Hepatocyte (in vitro differentiated cells): ENCODE measurements at places on chromosomes 12 and 14. TPM values are rescaled to one million over a fixed set of nuclear protein-coding genes. Genes with fewer than 3 reads are reported as not detected.

DNA sequence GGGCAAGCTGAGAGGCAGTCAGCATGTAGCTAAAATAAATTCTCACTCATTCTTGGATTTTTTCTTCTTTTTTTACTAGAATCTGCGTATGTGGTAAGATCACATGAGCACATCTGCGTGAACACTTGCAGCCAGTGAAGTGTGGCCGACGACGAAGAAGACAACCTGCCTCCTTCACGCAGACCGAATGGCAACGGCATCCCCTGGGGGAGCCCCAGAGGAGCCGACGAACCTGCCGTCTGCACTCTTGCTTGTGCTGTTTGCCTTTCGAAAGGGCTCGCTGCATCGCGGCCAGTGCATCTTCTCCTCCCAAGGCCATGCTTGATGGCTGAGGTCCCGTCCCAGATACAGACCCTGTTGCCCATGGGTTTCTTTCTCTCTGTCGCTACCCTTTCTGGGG, 113.8 kb downstream of the KCNK10 start:
- H3K36me3 ChIP-seq: no peaks in the 10 kb centered on the region
- no peak overlapping the region for H3K27ac ChIP-seq
- H3K4me3 ChIP-seq: no peak overlapping the region
- DNase-seq: no peak

Gene HSP90B1
- 1,226 and 1,309 TPM in 2 replicates for total RNA-seq

Gene AICDA
- 0.12 and 0.23 TPM in 2 replicates for total RNA-seq

DNA sequence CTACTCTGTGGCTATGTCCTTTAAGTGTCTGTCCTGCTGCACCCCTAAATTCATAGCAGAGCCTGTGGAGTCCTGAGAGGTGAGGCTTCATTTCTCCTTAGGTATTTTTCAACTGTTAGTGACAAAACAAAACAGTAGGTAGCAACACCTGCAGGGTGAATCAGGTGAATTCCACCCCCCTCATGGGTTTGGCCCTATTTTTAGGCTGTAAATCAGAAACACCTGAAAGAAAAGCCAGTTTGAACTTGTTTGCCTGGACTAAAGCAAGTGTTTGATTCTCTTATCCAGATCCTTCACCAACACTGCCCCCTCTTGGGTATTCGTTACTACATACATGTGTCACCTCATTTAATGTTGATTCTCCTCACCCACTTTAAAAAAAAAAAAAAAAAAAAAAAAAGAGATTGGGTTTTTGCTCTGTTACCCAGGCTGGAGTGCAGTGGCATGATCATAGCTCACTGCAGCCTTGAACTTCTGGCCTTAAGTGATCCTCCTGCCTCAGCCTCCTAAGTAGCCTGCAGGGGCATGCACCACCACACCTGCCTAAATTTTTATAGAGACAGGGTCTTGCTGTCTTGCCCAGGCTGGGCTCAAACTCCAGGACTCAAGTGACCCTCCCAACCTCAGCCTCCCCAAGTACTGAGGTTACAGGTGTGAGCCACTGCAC, 10.3 kb downstream of the TBPL2 start:
- peaks cover 7% of the 10 kb centered on the region for H3K4me1 ChIP-seq
- H3K36me3 ChIP-seq: no peaks in the 10 kb centered on the region
- no peak overlapping the region for H3K4me3 ChIP-seq
- no peak overlapping the region for H3K27ac ChIP-seq

- H3K36me3 ChIP-seq: no peaks in the 10 kb centered on the region
- no peaks in the 10 kb centered on the region for H3K4me1 ChIP-seq
- no peak overlapping the region for H3K27ac ChIP-seq
Observed at GRCh38 chr14:31252865-31253264, 45.3 kb upstream of the HECTD1 start.

Gene DEPDC4
- 1.3 and 4.8 TPM in 2 replicates for total RNA-seq

DNA sequence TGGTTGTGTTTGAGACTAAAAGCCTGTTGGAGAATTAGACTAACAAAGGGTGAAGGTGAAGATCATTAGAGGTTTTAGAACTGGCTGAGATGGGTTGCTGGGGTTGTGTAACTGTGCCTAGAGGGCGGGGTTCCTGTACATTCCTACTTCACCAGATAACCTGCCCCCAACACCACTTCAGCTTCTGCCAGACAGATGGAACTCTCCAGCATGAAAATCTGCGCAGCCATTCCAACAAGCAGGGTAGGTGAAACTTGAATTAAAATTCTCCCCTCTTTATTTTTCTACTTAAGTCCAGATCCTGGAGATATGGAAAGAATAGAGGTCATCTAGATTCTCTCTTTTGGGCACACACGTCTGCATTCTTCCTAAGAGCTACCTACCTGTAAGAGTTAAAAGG, 6.0 kb downstream of the FOXG1 start:
- H3K27me3 ChIP-seq: peaks cover 100% of the 10 kb centered on the region
- H3K27ac ChIP-seq: no peak overlapping the region
- H3K4me1 ChIP-seq: no peaks in the 10 kb centered on the region

DNA sequence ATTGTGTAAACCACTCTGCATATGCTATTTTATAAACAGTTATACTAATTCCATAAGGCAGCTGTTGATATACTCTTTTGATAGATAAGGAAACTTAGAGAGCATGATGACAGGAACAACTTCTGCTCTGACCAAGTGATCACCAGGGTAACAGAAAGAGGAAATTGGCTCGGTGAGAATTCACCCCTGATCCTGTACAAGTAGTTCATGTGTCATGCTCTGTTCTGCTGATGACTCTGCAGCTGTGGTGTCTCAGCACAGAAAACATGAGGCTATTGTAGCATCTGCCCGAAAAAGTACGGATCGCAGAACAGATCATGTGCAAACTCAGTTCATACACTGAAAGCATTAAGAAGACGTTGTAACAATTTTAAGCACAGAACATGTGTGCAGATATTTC, 345.0 kb downstream of the LRIG3 start:
- no peaks in the 10 kb centered on the region for H3K27me3 ChIP-seq
- H3K27ac ChIP-seq: no peak overlapping the region
- no peak overlapping the region for H3K4me3 ChIP-seq
- no peaks in the 10 kb centered on the region for H3K36me3 ChIP-seq
- no peaks in the 10 kb centered on the region for H3K4me1 ChIP-seq

DNA sequence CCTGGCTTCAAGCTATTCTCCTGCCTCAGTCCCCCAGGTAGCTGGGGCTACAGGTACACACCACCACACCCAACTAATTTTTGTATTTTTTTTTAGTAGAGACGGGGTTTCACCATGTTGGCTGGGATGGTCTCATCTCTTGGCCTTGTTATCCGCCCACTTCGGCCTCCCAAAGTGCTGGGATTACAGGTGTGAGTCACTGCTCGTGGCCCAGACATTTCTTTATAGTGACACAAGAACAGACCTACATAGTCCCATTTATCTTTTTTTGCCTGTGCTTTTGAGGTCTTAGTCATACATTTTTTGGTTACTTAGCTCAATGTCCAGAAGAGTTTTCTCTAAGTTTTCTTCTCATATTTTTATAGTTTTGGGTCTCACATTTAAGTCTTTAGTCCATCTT, 247.4 kb downstream of the SYT10 start:
- no peak for DNase-seq
- no peaks in the 10 kb centered on the region for H3K4me1 ChIP-seq
- no peaks in the 10 kb centered on the region for H3K36me3 ChIP-seq
- H3K27ac ChIP-seq: no peak overlapping the region
- no peaks in the 10 kb centered on the region for H3K27me3 ChIP-seq

- H3K36me3 ChIP-seq: no peaks in the 10 kb centered on the region
- peak within 1 kb of the TSS; percentile 88 for H3K27ac ChIP-seq
- H3K27me3 ChIP-seq: no peaks in the 10 kb centered on the region
- H3K4me3 ChIP-seq: peak within 1 kb of the TSS; percentile 86
Observed at GRCh38 chr14:70416725-70417349, at the start of gene SYNJ2BP. Gene SYNJ2BP (minus strand): TSS chr14:70417090. CDS start chr14:70416963, 127 bp downstream.

GRCh38 chr12:65419284-65420072, 141.0 kb downstream of the MSRB3 start:
- H3K27me3 ChIP-seq: no peaks in the 10 kb centered on the region
- DNase-seq: no peak
- H3K4me3 ChIP-seq: no peak overlapping the region
- no peak overlapping the region for H3K27ac ChIP-seq
- no peaks in the 10 kb centered on the region for H3K4me1 ChIP-seq
- no peaks in the 10 kb centered on the region for H3K36me3 ChIP-seq

GRCh38 chr12:105252901-105253300, 16.9 kb upstream of the APPL2 start:
- peaks cover 4% of the 10 kb centered on the region for H3K4me1 ChIP-seq
- no peaks in the 10 kb centered on the region for H3K36me3 ChIP-seq
- no peaks in the 10 kb centered on the region for H3K27me3 ChIP-seq
- no peak for DNase-seq
- H3K4me3 ChIP-seq: no peak overlapping the region
- H3K27ac ChIP-seq: no peak overlapping the region

DNA sequence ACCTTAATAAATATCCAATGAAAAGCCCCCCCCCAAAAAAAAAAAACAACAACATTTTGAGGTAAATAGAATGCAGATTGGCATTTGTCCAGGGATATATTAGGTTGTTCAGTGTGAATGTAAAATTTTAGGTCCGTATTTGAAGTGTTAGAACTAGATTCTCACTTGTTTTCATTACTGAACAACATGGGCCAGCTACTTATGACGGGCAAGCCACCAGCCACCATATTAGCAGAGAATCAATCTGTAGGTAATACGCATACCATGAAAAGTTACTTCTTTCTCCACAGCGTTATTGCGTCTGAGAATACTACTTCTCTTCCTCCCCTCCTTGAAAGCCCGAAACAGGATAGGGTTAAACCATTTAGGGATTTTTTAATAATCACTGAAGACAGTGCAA, 5.4 kb downstream of the FLRT2 start:
- H3K27ac ChIP-seq: peak overlapping the region; percentile 75
- no peak for DNase-seq
- H3K4me3 ChIP-seq: peak overlapping the region; percentile 71
- H3K4me1 ChIP-seq: no peaks in the 10 kb centered on the region

DNA sequence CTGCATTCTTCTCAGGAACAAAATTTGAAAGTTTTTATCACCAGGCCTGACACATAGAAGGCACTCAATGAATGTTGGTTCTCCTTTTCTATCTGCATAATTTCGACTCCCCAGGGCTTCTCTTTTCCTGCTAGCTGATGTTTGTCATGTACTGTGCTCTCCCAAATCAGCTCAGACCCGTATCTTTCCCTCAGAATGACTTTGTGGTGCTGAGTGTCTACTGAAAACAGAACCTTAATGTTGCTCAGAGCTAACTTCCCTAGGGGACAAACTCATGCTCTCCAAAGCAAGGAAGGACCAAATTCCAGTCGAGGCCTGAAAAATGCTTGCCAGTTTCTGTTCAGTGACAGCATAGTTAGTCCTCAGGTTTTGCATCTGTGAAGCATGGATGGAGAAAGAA, 1.9 kb downstream of the ARHGDIB start:
- no peak for DNase-seq
- H3K27ac ChIP-seq: no peak overlapping the region
- no peak overlapping the region for H3K4me3 ChIP-seq
- no peaks in the 10 kb centered on the region for H3K27me3 ChIP-seq
- no peaks in the 10 kb centered on the region for H3K36me3 ChIP-seq

Gene TAOK3
- total RNA-seq: 19.1 and 20.0 TPM in 2 replicates

Gene OR6C6
- total RNA-seq: not detected in 2 replicates

GRCh38 chr12:11162502-11162901, 8.5 kb upstream of the SMIM10L1 start:
- H3K36me3 ChIP-seq: no peaks in the 10 kb centered on the region
- no peak overlapping the region for H3K4me3 ChIP-seq
- no peaks in the 10 kb centered on the region for H3K27me3 ChIP-seq
- H3K4me1 ChIP-seq: no peaks in the 10 kb centered on the region

DNA sequence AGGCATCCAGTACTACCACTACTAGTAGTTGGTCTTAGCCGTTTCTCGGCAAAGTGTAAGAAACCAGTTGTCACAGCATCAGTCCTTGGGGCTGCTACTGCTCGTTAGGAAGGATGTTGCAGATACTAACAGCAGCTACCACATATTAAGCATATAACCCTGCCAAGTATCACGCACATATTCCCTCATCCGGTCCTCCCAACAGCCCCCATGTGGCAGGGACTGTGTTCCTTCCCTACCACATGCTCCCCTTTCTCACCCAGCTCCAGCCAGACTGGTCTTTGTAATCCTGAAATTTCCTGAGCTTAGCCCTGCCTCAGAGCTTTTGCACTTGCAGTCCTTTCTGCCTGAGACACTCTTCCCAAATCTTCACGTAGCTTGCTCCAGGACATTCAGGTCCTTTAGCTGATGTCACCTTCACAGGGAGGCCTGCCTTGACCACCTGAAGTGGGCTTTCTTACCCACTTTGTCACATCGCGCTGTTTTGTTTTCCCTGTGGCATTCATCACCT, 7.8 kb downstream of the ERP29 start:
- no peak for DNase-seq
- no peak overlapping the region for H3K4me3 ChIP-seq
- H3K36me3 ChIP-seq: peaks cover under 1% of the 10 kb centered on the region
- H3K27ac ChIP-seq: no peak overlapping the region
- H3K27me3 ChIP-seq: no peaks in the 10 kb centered on the region
- no peaks in the 10 kb centered on the region for H3K4me1 ChIP-seq

GRCh38 chr12:109930028-109930800, 30.1 kb downstream of the TCHP start:
- no peak for DNase-seq
- no peaks in the 10 kb centered on the region for H3K36me3 ChIP-seq

Gene ASPG
- total RNA-seq: 4.9 and 5.9 TPM in 2 replicates

DNA sequence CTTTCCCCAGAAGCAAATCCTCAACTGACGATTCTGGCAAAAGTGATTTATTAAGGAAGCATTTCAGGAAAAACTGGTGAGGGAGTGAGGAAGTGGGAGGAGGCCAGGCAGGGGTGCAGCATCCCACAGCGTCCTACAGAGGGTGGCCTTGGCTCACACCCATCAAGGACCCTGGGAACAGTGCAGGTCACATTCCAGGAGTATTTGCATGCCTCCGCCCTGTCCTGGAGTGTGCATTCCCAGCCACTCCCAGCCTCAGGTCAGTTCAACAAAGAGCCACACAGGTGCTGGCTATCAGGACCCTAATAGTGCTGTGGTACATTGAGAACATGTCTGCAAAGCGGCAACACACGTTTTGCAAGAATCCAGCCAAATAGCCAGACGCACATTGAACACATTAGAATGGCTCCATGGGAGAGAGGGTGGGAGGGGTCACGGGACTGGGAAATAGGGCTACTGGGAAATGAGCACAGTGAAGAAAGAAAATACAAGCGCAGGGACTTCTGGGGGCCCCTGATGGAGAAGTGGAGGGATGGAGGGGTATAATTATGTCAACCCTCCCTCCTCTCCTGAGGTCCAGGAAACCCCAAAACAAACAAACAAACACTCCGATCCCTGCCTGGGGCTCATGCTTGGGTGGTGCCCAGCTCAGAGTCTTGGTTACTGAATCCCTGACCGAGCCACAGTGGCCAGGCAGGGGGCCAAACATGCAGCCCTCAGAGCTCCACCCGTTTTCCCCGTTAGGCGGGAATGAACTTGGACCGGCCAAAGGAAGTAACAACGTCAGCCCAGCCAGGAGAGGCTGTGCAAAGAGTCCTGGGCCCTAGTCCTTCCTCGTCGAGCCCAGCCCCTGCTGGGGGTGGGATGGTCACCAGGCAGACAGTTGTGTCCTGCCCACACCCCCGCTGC, 36.5 kb downstream of the CMKLR1 start:
- H3K36me3 ChIP-seq: no peaks in the 10 kb centered on the region
- peaks cover 39% of the 10 kb centered on the region for H3K4me1 ChIP-seq

- H3K36me3 ChIP-seq: no peaks in the 10 kb centered on the region
- DNase-seq: no peak
- no peak overlapping the region for H3K27ac ChIP-seq
- H3K4me1 ChIP-seq: peaks cover 4% of the 10 kb centered on the region
- H3K4me3 ChIP-seq: no peak overlapping the region
- H3K27me3 ChIP-seq: no peaks in the 10 kb centered on the region
Observed at GRCh38 chr14:79699206-79699605, 512.1 kb downstream of the DIO2 start.

Gene HOXC4
- 1.5 and 2.1 TPM in 2 replicates for total RNA-seq
